ENCODE measurements at places on chromosomes 16 and 17. TPM values are rescaled to one million over a fixed set of nuclear protein-coding genes. Genes with fewer than 3 reads are reported as not detected.

MYH1 gene
- total RNA-seq: not detected

KIF19 gene
- 0.76 TPM for total RNA-seq

TM4SF5 gene
- not detected for total RNA-seq

OR2C1 gene
- total RNA-seq: not detected

ADAD2 gene
- total RNA-seq: 1.9 TPM

PRSS8 gene
- total RNA-seq: 39.2 TPM

CTRB2 gene
- total RNA-seq: not detected

SSTR5 gene
- not detected for total RNA-seq

PABPN1L gene
- total RNA-seq: not detected

HSDL1 gene
- 5.0 TPM for total RNA-seq

GNG13 gene
- total RNA-seq: not detected

PITPNC1 gene
- 15.1 TPM for total RNA-seq

CNTNAP4 gene
- not detected for total RNA-seq

KCNJ12 gene
- 0.73 TPM for total RNA-seq

GUCY2D gene
- not detected for total RNA-seq

CDH11 gene
- 5.4 TPM for total RNA-seq

PIK3R5 gene
- 2.5 TPM for total RNA-seq

ZFPM1 gene
- 1.7 TPM for total RNA-seq

ABCA10 gene
- total RNA-seq: 2.5 TPM

METTL23 gene
- 33.0 TPM for total RNA-seq

PLLP gene
- total RNA-seq: 15.5 TPM

KRT36 gene
- not detected for total RNA-seq

PIMREG gene
- total RNA-seq: 3.6 TPM

TMEM114 gene
- not detected for total RNA-seq

PRDM7 gene
- not detected for total RNA-seq

HID1 gene
- total RNA-seq: 1.8 TPM
